ENCODE measurements at places on chromosomes 3 and 15.

GRCh38 chr3:143412084-143412483 lies 292.5 kb downstream of the CHST2 start:
- no peak for DNase-seq

GRCh38 chr3:197501879-197502620 lies 53.7 kb downstream of the BDH1 start:
- DNase-seq, result peak; percentile 73

DNA sequence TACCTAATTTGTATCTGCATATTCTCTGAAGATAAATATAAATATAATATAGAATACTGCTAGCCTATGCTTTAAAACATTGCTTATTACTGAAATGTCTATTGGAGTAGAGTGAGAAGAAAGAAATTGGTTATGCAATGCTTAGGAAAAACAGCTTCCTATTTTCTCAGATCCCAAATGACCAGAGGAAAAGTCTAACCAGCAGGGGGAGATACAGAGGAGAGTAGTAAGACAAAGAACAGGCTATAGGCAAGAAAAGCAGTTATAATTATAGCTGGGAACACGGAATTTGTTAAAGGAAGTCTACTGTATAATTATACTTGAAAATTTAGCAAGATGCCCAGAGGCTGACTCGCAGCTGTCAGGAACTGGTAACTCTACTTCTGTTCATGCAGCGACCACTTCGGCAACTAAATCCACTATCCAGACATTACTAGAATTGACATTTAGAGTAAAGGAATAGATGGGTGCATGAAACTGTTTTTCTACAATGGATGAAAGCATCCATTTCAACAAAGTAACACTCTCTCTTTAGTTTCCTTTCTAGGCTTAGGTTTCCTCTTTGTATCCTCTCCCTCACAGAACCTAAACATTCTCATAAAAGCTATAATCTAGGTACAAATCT lies 97.2 kb downstream of the TBC1D5 start:
- DNase-seq, result peak; percentile 86

- peak; percentile 49 for DNase-seq
These were observed 28.4 kb upstream of the SLC2A2 start for GRCh38 chr3:171054921-171055320.

DNA sequence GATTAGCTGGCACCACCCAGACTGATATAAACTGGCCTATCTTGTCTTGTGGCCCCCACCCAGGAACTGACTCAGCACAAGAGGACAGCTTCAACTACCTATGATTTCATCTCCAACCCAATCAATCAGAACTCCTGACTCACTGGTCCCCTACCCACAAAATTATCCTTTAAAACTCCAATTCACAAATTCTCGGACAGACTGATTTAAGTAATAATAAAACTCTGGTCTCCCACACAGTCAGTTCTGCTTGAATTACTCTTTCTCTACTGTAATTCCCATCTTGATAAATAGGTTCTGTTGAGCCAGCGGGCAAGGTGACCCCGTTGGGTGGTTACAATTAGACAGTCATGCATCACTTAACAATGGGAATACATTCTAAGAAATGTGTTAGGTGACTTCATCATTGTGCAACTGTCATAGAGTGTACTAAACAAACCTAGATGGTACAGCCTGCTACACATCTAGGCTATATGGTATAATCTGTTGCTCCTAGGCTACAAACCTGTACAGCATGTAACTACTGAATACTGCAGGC lies 48.1 kb upstream of the MAP4 start:
- DNase-seq, result no peak

DNA sequence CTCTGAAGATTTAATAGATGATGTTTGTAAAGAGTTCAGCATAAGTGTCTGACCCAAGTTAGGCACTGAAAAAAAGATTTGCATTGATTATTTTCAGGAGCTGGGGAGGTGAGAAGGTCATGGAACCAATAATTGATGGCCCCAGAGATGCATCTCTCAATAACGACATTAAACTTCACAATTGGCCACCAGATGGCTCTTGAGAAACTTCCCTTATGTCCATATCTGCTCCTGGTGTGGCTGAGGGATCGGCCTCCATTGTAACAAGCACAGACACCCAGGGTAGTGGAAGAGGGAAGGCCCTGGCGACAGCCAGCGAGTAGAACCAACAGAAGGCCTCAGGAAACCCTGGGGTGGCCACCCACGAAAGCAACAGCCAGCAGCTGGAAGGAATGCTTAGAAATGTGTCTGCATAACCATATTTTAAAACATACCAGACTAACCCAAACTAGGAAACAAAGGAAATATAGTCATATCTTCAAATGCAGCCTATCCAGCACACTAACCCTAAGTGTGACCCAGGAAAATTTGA lies 536.7 kb downstream of the SOX2 start:
- no peak for DNase-seq

- no peak for DNase-seq
These were observed 223.8 kb downstream of the NTRK3 start for GRCh38 chr15:88032787-88033186.

DNA sequence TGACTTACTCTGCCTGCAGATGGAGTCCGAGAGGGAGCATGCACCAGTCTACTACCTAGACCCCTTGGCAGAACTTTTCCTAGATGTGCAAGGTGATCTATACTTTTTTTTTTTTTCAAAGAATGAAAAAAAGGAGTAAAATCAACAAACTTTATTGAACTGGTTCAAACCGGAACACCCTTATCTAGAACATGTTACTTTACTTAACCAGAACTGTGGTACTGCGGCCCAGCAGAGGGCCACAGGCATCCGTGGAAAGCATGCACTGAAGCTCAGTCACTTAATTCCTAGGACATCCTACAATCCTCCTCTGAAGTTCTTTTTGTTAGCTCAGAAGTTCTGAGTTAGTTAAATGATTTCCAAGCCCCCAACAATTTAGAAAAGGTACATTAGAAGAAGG lies 21.6 kb downstream of the CHAC1 start:
- DNase-seq, result no peak

- peak; percentile 37 for DNase-seq
These were observed 6.6 kb upstream of the ZNF148 start for GRCh38 chr3:125381743-125382142.

GRCh38 chr15:63166219-63166618 lies 8.9 kb upstream of the RPS27L start:
- DNase-seq, result peak; percentile 39

- DNase-seq, result peak; percentile 81
These were observed 81.6 kb downstream of the LRRC49 start for GRCh38 chr15:70974004-70974832.

DNA sequence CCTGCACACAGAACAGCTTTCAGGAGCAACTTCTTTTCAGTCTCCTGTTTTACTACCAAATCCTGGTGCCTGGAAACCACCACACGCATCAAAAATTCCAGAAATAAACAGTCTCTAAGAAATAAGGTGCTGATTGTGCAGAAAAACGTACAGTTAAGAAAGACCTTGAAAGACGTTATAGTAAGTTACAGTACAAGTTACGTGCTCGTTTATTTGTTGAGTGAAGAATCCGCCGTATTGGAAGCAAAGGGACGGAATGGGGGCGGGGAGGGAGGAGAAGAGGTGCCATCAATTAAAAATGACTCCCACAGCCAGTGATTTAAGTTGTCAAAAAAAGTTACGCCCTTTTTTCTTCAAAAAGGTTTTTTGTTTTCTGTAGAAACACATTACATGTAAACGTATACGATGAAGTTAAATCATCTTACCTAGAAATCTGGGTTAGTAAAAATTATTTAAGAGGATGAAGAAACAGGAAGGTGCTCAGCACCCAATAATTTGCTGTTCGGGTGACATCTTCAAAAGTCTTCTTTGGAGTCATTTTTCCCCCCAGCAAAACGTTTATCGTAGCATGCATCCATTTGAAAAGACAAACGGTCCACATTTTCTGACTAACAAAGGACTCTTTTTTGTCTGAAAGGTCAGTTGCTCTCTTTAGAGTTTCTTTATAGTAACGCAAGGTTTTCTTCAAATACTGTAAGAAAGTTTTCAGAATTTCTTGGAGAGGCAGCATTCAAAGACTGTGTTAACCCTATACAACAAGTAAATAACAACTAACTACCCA lies 782 bp upstream of the UACA start:
- no peak for DNase-seq

- peak; percentile 96 for DNase-seq
These were observed 32.8 kb upstream of the MFSD1 start for GRCh38 chr3:158768881-158769543.

DNA sequence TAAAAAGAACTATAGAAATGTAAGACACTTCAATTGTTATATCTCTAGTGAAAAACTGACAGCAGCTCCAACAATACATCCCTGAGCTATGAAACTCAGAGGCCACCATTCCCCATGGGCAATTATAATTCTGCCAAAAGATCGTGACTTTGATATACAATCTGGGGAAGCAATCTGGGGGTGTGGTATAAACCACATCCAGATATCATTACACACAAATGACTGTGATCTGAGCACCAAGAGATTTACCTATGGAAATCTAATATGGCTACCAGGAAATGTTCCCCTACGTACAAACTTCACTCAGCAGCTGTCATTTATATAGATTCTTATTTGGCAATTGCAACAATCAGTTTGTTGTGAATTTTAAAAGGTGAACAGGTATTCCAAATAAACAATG lies 110.3 kb downstream of the FRMD5 start:
- DNase-seq, result no peak

- DNase-seq, result no peak
These were observed 29.4 kb downstream of the ABCC5 start for GRCh38 chr3:183988216-183988790.

GRCh38 chr3:150370122-150370602 lies 37.9 kb upstream of the TSC22D2 start:
- peak; percentile 98 for DNase-seq

- peak; percentile 49 for DNase-seq
These were observed 4.9 kb upstream of the MAGEF1 start for GRCh38 chr3:184716622-184717398.

DNA sequence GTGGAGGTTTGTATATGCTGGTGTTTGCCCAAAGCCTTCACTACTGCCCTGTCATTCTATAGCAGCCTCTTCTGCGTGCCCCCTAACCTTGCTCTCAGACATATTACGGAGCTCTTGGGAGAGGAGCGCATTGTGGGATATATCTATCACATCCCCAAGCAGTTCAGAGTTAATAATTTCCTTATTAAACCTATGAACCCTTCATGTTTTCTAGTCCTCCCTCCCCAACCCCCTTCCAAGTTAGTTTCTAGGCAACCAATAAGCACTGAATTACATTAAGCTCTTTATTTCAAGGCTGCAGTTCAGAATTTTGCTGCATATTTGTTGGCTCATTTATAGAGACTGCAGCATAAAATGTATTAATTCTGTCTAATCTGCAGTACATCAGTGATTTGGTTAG lies 57.3 kb upstream of the GRM7 start:
- no peak for DNase-seq

- DNase-seq, result no peak
These were observed 23.5 kb downstream of the DUSP7 start for GRCh38 chr3:52032702-52033408.

- DNase-seq, result no peak
These were observed 72.3 kb downstream of the ITGB5 start for GRCh38 chr3:124814620-124815421.

GRCh38 chr15:81113861-81114291 lies 20.2 kb upstream of the CFAP161 start:
- DNase-seq, result peak; percentile 71

DNA sequence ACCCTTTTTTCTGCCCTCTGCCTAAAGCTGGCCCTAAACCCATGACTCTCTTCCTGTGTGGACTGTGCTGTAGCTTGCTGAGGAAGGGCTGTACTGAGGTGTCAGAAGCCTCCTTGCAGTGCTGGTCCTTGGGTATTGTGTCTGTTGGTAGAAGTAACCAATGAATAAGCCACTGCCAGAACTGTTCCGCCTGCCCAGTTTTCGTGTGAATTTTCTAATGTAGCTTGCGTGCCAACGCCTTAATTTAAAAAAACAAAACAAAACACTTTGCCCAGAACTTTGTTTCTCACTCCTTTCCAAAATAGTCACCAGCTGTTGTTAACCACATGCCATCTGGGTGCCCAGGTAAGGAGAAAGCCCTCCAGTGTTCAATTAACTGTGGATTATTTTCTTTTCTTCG lies 101.9 kb downstream of the KLHL25 start:
- DNase-seq, result no peak

GRCh38 chr15:70507772-70508371 lies 255.5 kb downstream of the UACA start:
- DNase-seq, result peak; percentile 84

DNA sequence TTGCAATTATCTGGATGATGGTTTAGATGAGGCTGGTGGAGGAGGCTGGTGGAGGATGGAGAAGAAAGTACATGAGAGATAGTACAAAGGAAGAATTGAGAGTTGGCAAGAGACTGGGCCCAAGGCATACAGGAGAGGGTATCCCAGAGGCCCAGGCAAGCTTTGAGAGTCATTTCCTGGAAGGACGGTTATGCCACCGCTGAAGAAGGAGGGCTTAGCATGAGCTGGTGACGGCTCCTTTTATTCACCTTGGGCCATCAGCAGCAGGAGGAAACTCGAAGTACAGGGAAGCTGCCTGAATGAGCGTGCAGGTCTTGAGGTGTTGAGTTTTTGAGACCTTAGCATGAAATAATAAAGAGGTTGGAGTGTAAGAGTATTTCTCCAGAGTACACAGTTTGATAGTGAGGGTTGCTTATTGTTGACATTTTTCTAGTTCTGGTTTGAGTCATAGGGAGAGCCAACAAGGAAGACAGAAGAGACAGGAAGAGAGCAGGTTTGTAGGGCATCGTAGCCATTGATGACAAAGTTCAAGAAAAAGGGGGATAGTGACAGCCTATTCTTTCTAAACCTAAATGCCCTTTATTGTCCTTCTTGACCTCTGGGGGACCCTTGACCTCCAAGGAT lies 13.8 kb downstream of the THSD4 start:
- DNase-seq, result no peak

- DNase-seq, result no peak
These were observed 19.6 kb upstream of the MITF start for GRCh38 chr3:69719587-69720122.

DNA sequence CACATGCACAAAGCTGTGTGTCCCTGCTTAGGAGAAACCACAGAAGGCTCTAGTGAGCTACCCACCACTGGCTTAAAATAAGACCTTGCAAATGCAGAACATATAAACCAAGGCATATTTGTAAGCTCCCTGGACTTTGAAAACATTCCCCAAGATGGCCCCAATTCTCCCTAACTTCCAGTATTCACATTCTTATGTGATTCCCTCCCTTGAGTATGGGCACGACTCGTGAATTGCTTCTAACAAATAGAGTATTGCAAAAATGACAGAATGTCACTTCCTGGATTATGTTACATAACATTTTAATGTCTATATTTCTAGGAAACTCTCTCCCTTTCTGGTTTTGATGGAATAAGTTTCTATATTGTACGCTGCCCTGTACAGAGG lies 131.8 kb upstream of the MCTP2 start:
- no peak for DNase-seq

GRCh38 chr3:106913966-106914365 lies 463.3 kb upstream of the CCDC54 start:
- DNase-seq, result no peak

DNA sequence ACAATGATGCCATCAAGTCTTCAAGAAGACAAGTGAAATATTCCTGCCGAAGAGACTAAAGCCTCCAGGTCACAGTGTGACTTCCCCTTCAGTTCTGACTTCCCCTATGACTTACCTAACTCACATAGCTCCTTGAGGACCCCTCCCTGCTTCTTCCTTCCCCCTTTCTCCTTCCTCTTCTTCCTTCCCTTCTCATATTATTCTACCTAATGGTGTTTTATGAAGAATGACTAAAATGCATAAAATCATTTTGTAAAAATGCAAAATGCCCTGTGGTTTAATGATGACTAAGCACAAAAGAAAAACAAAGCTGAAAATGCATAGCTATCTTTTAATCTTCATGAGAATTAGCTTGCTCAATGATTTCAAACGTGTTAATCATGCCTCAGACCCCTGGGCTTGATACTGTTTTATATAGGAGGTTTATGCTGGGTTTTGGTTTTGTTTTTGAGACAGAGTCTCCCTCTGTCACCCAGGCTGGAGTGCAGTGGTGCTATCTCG lies 26.1 kb upstream of the TM4SF4 start:
- DNase-seq, result peak; percentile 42
